ENCODE measurements at places on chromosomes 7 and 10.

DNA sequence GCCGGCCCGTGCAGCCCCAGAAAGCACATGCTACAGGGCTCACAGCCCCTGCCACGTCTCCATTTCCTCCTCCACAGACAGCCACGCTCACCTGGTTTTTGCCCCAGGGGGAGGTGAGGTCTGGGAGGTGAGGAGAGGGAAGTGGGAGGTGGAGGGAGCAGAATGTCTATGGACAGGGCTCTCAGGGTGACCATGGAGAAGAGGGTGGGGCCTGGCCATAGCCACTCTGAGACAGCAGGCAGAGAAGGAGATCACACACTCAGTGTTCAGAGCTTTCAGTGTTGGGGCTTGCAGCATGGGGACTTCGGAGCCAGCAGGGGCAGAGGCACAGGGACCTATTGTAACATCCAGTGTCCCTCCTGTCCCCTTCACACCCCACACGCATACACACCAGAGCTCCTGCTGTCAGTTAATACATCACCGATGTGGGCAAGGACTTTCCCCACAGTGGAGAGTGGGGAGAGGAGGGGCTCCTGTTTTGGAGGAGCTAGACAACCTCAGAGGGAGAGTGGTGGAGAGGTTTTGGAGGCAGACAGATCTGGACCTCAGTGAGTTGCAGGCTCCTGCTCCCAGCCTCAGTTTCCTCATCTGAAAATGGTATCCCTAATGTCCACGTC, 14.4 kb downstream of the WDFY4 start:
- no peak for DNase-seq

DNA sequence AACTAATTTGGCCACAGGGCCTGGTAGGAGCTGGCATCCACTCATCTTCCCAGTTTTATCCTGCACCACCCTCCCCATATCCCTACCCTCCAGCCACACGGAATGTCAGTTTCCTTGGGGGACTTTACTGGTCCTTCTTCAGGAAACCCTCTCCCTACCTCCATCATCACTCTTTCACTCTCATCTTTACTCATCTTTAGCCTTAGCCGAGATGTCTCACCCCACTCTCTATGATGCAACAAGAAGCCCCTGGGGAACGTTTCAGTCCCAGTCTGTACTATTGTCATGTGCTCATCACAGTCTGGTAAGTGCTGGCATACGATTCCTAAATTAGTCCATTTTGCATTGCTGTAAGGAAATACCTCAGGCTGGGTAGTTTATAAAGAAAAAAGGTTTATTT, 34.9 kb upstream of the TMEM248 start:
- DNase-seq: no peak

DNA sequence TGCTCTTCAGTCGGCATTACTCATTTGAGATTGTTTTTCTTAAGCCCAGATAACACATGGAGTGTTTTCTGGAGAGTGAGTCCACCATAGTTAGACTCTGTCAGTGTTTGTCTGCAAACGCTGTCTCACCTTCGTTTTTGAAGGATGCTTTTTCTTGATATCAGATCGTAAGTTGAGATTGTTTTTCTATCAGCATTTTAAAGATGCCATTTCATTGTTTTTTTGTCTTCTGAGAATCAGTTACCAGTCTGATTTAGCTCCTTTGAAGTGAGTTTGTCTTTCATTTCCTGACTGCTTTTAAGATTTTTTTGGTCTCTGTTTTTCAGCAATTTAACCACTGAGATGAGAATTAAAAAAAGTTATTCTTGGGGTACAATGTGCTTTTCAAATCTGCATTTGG, 137.4 kb downstream of the WDR37 start:
- DNase-seq: no peak

DNA sequence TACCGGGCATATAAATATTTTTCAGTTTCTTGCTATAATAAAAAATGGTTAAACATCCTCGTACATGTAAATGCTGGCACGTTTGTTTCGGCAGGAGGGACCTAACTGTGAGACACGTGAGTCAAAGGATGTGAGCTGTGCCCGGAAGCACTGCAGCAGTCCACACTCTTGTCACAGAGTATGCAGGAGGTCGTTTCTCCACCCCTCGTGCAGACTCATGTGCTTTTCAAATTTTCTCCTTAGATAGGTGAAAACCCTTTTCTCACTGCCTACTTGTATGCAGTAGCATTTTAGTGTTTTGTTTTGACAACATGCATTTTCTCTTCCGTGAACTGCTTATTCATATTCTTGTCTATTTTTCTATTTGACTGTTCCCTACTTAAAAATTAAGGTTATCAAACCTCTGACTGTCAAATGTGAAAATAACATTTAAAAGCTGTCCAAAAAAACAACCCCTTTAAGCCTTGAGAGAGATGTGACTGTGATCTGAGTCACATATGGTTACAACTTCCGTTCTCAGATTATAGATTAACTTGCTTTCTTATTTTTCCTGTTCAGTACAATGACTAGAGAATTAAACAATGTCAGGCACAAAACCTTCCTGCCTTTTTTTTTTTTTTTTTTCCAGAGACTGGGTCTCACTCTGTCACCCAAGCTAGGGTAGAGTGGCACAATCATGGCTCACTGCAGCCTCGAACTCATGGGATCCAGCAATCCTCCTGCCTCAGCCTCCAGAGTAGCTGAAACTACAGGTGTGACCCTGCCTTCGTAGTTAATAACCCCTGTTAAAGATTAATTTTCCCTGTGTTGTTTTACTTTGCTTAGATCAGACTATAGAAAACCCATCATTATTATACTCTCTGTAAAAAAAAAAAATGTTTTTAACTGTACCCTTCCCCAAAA, 45.1 kb downstream of the DPY19L1 start:
- peak; percentile 65 for DNase-seq

GRCh38 chr7:155670521-155670920, 26.1 kb downstream of the RBM33 start:
- DNase-seq: no peak

DNA sequence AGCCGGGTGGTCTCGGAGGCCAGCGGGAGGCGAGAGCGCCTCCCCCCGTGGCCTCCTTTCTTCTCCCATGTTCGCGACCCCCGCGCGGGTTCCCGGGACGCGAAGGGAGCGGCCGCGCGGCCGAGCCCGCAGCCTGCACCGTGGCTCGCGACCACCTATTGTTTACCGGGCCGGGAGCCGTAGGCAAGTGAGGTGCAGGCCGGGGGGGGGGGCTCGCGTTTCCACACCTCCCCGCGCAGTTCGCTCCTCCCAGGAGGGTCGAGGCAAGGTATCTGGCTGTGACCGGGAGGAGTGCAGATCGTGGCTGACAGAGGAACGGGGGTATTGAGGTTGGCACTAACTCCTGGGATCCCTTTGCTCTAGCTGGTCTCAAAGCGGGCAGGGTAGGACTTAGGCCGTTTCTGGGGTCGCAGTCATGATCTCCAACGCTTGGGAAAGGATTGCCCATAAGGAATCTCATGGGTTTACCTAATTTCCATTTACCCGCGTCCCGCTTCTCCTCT, 734 bp downstream of the PTPN12 start:
- peak; percentile 33 for DNase-seq

DNA sequence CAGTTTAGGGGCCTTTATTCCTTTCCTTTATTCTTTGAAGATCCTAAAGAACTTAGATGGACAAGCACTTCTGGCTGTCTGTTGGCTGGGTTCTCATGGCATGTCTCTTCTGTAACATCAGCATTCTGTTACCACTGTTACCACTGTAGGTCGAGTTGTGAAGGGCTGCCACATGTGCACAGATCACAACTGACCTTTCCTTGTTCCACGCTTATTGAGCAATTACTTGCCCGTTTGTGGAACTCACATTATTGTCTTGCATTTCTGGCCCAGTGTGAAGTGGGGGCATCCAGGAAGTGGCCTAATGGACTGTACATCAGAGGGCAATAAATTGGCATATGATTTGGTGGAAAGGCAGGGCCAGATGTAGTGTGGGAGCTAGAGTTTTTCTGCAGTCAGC, 23.7 kb downstream of the GBF1 start:
- DNase-seq: no peak

- peak; percentile 8 for DNase-seq
These were observed 1.7 kb upstream of the CXCL12 start for GRCh38 chr10:44386546-44387052.

- no peak for DNase-seq
These were observed 70.8 kb upstream of the ZNF438 start for GRCh38 chr10:31102421-31102820.

DNA sequence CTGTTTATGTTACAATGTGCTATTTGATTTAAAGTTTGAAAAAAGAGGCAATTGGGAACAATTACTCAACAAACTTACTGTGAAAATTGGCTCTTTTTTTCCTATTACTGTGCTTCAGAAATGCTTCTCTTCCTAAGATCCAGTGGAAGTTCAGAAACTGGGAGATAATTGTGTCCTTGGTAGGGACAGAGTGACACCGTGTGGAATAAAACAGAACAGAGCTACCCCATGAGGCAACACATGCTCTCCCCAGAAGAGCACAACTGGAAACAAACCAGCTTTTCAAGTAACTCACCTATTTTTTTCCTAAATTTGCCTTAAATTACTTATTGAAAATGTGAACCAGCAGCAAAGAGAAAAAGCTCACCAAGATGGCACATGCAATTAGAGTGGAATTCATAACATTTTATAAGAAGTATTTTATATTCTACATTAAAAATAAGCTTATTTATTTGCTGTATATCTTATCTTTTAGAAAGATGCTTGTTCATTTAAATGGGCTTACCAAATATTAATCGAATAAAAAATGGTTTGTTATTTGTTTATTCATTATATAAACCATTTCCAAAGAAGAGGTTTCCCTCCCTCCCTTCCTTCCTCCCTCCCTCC, 346.1 kb upstream of the ANKRD30A start:
- no peak for DNase-seq

DNA sequence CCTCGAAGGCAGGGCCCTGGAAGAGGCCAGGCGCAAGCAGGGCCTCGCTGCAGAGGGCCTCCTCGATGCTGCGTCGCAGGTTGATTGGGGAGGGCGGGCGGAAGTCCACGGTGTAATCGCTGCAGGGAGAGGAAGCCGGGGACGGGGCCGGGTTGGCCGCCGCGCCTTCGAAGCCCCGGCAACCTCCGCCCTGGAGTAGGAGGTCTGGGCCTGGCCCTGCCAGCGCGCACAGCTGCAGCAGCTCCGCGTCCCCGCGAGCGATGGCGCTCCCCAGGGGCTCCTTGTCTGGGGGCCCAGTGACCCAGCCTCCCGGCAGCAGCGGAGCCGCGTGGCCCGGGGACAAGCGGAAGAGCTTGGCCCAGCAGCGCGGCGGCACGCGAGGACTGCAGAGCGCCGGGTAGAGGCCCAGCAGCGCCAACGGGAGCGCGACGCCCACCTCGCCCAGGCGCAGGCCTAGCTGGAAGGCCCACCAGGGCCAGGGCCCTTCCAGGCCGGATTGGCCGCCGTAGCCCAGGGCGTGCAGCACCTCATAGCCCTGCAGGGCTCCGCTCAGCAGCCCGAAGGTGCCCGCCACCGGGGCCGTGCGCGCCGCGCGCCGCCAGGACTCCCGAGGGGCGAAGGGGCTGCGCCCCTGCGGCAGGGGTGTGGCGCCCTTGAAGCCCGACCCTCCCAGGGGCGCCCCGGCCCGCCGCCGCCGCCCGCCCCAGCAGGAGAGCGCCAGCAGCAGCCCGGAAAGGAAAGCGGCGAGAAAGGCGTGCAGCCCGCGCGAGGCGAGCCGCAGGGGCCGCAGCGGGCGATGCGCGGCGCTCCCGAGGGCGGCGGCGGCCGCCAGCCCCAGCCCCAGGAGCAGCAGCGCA, 7.8 kb upstream of the RBM28 start:
- no peak for DNase-seq

GRCh38 chr7:38817526-38817925, 91.5 kb downstream of the VPS41 start:
- DNase-seq: no peak

GRCh38 chr7:76423666-76424412, 911 bp upstream of the ZP3 start:
- DNase-seq: no peak

- no peak for DNase-seq
These were observed 266.6 kb upstream of the PHYHIPL start for GRCh38 chr10:58909881-58910280.

GRCh38 chr10:45180507-45180906, 134.9 kb downstream of the OR13A1 start:
- DNase-seq: no peak

GRCh38 chr7:117669818-117670217, 190.0 kb downstream of the CFTR start:
- no peak for DNase-seq

GRCh38 chr10:78974617-78975317, 94.0 kb upstream of the ZMIZ1 start:
- DNase-seq: peak; percentile 80

- no peak for DNase-seq
These were observed 86.3 kb downstream of the IMMP2L start for GRCh38 chr7:111475959-111476358.

DNA sequence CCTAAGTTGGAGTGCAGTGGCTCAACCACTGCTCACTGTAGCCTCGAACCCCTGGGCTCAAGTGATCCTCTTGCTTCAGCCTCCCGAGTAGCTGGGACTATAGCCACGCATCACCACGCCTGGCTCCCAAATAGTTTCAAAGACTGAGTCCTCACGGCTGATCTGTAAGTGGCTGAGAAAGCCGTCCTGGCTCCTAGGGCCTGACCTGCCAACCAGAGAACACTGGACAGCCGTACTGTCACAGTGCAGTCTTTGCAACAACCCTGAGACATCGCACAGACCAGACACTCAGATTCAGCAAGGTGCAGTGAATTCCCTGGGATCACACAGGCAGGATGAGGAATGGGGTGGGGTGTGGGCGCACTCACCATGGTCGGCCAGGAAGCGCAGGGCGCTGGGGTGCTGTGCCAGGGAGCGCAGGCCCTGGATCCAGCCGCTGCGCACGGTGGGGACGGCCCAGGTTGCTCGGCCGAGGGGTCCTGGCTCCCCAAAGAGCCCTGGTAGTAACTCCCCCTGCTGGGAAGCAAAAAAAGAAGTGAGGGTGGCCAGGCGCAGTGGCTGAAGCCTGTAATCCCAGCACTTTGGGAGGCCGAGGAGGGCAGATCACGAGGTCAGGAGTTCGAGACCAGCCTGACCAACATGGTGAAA, 10.7 kb downstream of the BRAT1 start:
- no peak for DNase-seq

GRCh38 chr7:9507290-9507689, 1073.9 kb downstream of the NXPH1 start:
- DNase-seq: no peak

- no peak for DNase-seq
These were observed 12.7 kb downstream of the AFAP1L2 start for GRCh38 chr10:114391599-114391998.

GRCh38 chr10:78357141-78358063, 323.7 kb downstream of the RPS24 start:
- DNase-seq: no peak

DNA sequence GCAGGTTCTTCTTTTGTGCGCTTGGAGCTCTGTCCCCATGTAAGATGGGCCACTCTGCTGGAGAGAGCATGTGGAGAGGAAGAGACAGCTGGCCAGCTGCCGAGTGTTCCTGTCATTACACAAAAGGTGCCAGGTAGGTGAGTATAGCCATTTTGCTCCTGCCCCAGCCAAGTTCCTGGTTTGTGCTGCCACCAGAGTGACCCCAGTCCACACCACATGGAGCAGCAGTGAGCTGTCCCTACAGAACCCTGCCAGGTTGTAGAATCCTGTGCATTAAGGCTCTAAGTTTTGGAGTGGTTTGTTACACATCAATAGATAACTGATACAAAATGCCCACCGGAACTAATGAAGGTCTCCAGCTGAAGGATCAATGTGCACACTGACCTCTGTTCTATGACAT, 84.6 kb upstream of the GHITM start:
- no peak for DNase-seq

All from stimulated activated CD4-positive, alpha-beta T cell treated with anti-CD3 and anti-CD28 coated beads, Interleukin-4, amount 100 ng/mL, for 24 hours (primary cell).